ENCODE measurements at places on chromosomes 6 and 20.

GRCh38 chr6:157245436-157245835, 77.9 kb downstream of the TMEM242 start:
- DNase-seq, result no peak

- no peak for DNase-seq
These were observed 94.6 kb upstream of the INSM1 start for GRCh38 chr20:20273286-20273685.

- no peak for DNase-seq
These were observed 4.7 kb upstream of the TUBB2A start for GRCh38 chr6:3162067-3162497.

DNA sequence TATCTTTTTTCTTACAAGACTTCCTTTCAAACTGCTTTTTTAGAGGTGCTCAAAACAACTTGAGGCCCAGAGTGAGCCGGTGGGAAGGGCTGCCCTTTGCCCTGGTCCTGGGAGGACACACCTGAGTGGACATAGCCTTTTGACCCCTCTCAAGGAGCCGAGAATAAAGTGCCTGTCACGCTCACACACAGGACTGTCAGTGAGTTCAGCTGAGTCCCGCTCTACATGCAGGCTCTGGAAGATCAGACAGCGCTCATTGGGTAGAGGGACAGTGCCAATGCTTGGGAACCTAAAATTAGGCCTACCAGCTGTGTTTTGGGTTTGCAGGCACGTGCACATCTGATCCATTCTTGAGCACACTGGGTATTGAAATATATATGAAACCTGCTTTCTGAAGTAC, 387.8 kb downstream of the CD83 start:
- DNase-seq, result no peak

- no peak for DNase-seq
These were observed 8.8 kb downstream of the STX16 start for GRCh38 chr20:58659841-58660240.

DNA sequence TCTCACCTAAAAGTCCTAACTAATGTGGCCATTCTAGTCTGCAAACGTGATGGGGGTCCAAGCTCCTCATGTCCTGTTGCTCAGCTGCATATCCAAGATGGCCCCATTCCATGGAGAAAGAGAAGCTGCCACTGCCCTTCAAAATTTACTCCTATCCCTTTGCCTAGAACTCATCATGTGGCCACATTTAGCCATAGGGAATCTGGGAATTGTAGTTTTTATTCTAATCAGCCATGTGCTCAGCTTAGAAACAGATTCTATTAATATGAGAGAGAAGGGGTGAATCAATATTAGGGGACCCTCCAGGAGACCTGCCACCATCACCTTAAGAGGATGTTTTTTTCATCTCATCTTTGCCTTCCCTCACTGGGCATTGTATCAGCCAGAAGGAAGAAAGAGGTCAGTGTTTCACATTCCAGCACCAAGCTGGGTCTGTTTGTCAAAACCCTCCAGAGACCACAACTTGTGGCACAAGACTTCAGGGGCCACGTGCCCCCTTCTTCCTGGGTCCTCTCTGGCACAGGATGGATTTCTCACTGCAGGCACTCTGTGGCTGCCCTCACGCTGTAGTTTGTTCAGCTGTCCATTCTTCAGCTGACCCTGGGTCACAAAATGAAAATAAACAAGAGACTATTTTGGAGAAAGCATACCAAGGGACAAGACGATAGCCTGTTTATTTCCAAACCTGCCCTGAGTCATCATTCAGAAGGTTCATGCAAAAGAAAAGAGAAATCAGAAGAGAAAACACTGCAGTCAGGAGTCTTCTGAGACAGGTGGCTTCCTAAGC, 172.0 kb downstream of the EYA2 start:
- DNase-seq, result no peak

GRCh38 chr20:60224914-60225313, 266.7 kb downstream of the CDH26 start:
- DNase-seq, result no peak

DNA sequence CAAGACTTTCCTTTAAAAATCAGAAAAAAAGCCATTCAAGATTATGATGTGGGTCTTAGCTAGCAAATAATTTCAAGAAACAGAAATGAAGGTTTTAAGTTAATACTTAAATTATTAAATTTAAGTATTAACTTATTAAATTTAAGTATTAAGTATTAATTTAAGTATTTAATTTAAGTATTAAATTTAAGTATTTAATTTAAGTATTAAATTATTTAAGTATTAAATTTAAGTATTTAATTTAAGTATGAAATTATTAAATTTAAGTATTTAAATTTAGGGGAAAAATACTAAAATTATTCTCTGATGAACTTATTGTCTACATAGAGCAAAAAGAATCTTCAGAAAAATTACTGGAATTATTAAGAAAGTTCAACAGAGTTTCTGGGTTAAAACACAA, 829.3 kb upstream of the FLRT3 start:
- no peak for DNase-seq

GRCh38 chr20:47016068-47016664, 121.5 kb downstream of the EYA2 start:
- no peak for DNase-seq

- DNase-seq, result no peak
These were observed 25.2 kb upstream of the LRRN4 start for GRCh38 chr20:6079016-6079415.

DNA sequence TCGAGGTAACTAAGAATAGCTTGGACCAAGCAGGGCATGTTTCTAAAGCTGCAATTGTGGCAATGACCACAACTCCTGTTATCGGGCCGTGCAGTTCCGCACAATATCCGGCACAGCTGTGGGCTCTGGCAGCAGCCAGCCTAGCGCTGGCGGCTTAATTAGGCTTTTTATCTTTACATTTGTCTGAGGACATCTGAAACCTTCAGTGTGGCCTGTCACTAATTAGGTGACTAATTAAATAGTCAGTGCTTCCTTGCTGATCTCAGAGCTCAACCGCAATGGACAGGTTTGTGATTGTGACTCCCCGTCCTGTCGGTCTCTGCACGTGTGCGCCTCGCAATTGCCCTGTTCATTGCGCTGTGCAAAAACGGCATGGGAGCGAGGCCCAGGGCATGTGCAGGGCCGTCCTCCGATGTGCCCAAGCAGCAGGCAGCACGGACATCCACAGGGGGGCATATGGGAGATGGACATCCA, 134.8 kb upstream of the INSM1 start:
- DNase-seq, result no peak

DNA sequence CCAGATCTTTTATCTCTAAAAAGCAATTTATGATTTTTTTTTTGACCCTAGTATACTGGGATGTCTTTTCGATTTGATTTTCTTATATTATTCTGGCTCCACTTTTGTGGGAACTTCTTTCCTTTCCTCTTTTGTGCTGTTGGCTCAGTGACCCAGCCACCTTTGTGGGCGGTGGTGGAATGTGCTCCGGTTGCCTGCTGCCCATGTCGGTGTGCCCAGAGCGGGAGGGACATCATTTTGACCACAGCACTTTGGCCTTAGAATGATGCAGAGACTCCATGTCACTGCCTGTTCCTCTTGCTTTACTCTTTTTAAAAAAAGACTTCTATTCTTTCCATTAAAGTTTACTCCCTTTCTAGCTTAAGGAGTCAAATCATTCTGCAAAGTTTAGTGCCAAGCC, 198.0 kb downstream of the FARS2 start:
- no peak for DNase-seq

DNA sequence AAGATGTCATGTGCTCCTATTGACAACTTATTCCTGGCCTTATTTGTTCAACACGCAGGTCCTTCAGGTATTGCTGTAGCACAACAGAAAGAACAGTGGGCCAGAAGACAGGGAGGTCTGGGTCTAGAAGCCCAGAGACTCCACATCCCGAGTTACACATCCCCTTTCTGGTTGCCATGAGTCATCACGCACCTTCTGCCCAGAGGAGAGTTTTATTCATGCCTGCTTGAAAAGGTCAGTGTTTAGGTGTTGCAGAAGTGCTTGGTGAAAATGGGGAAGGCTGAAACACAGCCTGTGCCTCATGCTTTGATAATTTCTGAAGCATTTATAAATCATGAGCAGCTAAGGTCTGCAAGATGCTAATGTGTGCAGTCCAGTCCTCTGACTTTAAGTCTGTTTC, 256.4 kb downstream of the GMPR start:
- no peak for DNase-seq

DNA sequence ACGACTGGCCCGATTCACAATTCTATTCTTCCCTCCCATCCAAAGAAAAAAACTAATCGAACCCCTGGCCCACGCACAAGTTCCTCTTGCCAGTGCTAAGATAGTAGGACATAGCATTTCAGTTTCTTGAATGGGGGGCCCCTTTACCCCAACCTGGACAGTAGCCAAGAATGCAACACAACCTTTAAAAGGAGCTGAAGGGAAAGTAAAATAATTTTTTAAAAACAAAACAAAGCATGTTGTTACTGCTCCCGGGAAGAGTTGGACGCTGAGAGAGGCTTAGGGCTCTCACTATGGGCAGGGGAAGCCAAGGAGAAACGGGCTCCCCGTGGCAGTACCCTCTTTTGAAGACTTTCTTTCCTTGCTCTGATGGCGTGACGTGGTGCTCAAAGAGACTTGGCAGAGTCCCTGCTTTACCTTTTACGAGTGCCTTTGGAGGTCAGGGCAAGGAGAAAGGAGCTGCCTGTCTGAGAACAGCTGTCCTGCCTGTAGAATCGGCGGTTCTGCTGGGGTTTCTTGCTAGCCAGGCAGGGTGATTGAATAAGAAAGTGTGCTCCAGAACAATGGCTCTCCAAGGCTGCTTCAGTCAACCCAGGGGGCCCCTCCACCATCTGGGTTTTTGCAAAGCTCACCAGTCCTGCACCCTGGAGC, 5.8 kb downstream of the TFAP2C start:
- no peak for DNase-seq

GRCh38 chr6:74638412-74638811, 567.4 kb downstream of the COL12A1 start:
- DNase-seq, result no peak

- no peak for DNase-seq
These were observed 170.0 kb downstream of the GPX5 start for GRCh38 chr6:28695715-28696114.

DNA sequence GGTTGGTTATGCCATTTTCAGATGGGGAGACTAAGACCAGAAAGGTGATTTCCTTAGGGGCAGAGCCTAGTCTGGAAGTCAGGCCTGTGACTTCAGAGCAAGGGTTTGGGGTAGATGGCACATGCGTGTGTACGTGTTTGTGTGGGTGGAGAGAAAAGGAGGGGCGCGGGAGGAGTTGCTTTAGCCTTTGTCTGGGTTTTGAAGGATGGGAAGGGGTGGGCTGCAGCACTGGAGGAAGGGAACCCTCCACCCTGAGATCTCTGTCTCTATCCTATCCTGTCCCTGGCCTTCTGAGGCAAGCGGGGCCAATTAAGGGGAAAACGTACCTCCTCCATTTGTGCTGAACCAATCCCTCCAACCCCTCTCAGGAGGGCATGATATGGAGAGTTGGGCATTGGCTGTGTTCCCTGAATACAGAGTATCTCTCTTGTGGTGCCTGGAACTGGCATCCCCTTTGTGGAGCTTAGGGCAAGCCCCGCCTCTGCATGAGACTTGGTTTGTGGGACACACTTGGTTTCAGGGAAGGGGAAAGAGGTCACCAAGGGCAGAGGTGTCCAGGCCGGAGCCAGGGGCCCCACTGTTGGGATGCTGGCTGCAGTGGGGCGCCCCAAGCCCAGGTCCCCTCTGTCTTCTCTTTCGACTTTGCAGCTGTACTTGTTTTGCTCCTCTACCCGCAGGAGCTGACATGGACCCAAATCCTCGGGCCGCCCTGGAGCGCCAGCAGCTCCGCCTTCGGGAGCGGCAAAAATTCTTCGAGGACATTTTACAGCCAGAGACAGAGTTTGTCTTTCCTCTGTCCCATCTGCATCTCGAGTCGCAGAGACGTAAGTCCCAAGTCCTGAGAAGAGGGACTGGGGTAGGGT, at the start of gene DBNDD2:
Gene DBNDD2 (plus strand): TSS at position 507 of the 863 bp plus-strand sequence. CDS start 179 bp downstream, at position 686.
- DNase-seq, result peak; percentile 10

All from stimulated activated CD4-positive, alpha-beta T cell treated with anti-CD3 and anti-CD28 coated beads, TNF-alpha, amount 100 ng/mL, for 4 hours (primary cell).